Amygdala (tissue), 56 donors: ENCODE measurements at places on chromosomes 6 and 20.

- DNase-seq, result no peak
Observed at GRCh38 chr6:136866872-136867416, 44.6 kb downstream of the PEX7 start.

DNA sequence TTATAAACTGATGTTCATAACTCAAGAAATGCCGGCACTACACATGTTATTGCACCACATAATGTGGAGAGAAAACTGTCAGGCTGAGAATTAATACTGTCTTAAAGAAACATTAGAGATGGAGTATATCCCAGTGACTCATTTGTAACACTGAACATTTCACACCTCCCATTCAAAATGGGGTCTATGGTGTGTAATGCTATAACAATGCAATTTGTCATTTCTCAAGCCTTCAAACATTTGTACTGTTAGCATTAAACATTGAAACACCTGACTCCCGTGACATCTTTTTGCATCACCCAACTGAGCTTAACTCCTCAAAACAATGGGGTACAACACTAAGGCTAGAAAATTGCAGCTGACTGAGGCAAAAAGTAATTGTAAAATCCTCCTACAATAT, 151.7 kb downstream of the DST start:
- DNase-seq, result no peak

- DNase-seq, result no peak
Observed at GRCh38 chr6:113755449-113756289, 101.5 kb upstream of the MARCKS start.

GRCh38 chr6:89862273-89862672, 32.0 kb upstream of the GJA10 start:
- no peak for DNase-seq

- no peak for DNase-seq
Observed at GRCh38 chr6:157063176-157063905, 260.0 kb downstream of the TMEM242 start.

GRCh38 chr20:64113796-64114355, 6.5 kb upstream of the NPBWR2 start:
- no peak for DNase-seq

- DNase-seq, result no peak
Observed at GRCh38 chr20:53736757-53737395, 143.2 kb upstream of the ZNF217 start.

GRCh38 chr6:150336299-150336698, 32.5 kb upstream of the IYD start:
- no peak for DNase-seq
